SW 1271 (cell line): ENCODE measurements at places on chromosomes 2 and 18.

GRCh38 chr18:79599441-79599931 is 80.1 kb upstream of the CTDP1 start:
- DNase-seq, result no peak

DNA sequence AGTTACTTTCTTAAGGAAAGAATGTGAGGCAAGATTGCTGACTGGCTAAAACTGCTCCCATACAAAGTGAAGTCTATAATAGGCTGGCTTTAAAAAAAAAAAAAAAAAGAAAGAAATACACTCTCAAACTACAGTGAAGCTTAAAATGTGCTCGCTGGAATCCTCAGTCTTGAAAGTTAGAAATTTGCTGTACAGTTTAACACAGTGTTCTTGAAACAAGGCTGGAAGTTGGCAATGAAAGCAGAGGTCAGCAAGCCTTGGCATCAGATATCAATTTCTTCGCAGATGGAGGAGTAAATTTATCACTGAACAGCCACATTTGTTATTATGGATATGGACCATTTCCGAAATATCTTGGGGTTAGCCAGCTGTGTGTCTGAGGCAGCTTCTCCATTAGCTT is 392.9 kb downstream of the ZNF516 start:
- DNase-seq, result no peak

GRCh38 chr2:233379034-233379433 is 24.7 kb downstream of the DGKD start:
- no peak for DNase-seq

- no peak for DNase-seq
These were observed 10.4 kb downstream of the VSNL1 start for GRCh38 chr2:17550907-17551306.

DNA sequence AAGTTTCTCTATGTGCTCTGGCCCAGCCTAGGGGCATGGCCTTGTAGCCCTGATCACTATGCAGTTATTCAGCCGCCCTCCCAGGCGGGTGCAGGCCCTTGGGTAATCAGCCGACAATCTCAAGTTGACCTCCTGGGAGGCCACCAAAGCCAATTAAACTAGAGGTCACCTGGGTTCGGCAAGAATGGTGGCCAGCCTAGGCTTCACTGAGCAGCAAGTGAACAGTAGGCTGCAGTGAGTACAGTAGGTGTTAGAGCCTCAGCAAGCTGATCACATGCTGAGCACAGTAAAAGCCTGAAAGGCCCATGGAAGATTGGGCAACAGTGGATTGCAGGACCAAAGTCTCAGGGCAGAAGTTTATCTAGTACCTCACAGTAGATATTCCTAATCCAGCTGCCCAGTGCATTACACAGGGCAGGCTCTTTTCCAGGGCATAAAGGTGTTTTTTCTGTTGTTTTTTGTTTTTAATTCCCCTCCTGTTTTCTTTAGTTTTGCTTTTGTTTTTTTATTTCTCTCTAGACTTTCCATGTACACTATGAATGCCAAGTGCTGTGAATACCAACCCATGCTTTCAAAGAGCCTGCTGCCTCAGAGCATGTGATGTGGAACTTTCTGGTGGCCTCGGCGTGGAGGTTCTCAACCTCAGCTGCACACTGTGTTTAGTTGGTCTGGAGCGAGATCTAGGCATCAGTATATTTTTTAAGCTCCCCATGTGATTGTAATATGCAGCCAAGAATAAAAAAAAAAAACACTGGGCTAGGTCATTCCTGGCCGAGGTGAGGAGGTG is 55.9 kb upstream of the ATL2 start:
- DNase-seq, result no peak
